ENCODE measurements at places on chromosomes 4 and X.

DNA sequence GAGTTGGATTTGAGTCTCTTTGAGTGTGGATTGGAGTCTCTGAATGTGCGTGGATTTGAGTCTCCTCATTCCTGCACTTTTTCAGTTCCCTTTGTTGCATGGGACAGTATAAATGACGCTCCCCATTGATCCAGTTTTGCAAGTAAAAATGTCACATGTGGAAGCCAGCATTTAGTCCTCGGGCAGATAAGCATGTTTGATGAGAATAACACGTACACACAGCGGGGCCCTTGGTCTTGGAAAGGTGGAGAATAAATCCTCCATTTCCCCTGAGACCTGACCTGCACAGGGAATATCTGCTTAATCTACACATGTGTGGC lies 8.1 kb downstream of the P2RY8 start:
- no peak for DNase-seq

- DNase-seq = peak; percentile 31
Measured at GRCh38 chrX:39854772-39855747, 242.7 kb downstream of the BCOR start.

GRCh38 chrX:21770631-21771321 lies 12.9 kb upstream of the SMPX start:
- no peak for DNase-seq

DNA sequence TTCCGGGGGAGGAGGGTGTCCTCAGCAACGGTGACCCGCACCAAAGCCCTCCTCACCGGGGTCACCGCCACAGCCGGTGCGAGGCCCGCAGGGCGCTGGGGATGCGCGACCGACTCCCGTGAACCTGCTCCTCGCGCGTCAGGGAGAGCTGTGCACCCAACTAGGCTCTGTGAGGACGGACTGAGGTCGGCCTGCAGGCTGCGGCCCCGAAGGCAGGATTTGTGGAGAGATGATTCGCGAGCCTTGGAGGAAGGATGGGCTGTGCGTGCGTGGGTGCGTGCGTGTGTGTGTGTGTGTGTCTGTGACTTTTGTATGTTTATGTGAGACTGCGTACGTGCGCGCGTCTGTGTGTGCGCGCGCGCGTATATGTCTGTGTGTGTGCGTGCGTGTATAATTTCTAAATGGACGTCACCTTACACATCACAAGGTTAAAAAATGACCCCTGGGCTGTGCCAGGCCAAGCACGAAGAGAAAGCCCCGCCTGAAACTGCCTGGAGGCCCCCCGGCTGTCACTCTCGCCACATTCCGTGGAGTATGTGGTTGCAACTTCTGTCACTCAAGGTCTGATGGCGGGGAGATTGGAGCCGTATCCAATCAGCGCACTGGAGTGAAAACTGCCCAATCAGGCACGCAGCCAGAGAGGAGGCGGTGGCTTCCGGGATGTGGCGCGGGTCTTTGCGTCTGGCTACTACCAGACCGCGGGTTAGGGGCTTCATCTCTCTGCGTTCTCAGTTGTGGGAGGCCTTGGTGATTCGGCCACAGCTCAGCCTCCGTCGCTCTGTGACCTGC lies at the start of gene ZNF141:
TSS of gene ZNF141 (plus strand) at position 672 of the 789 bp plus-strand sequence. CDS start 170 bp downstream, outside the sequence.
- DNase-seq = peak; percentile 93

GRCh38 chrX:134626434-134626833 lies 31.8 kb downstream of the PLAC1 start:
- DNase-seq = no peak

- DNase-seq = no peak
Measured at GRCh38 chr4:119135721-119136121, at the start of gene MYOZ2. Gene MYOZ2 (plus strand): TSS chr4:119135832. CDS start chr4:119136526, 694 bp downstream.

GRCh38 chr4:151553874-151554273 lies 144.9 kb downstream of the FHIP1A start:
- no peak for DNase-seq

DNA sequence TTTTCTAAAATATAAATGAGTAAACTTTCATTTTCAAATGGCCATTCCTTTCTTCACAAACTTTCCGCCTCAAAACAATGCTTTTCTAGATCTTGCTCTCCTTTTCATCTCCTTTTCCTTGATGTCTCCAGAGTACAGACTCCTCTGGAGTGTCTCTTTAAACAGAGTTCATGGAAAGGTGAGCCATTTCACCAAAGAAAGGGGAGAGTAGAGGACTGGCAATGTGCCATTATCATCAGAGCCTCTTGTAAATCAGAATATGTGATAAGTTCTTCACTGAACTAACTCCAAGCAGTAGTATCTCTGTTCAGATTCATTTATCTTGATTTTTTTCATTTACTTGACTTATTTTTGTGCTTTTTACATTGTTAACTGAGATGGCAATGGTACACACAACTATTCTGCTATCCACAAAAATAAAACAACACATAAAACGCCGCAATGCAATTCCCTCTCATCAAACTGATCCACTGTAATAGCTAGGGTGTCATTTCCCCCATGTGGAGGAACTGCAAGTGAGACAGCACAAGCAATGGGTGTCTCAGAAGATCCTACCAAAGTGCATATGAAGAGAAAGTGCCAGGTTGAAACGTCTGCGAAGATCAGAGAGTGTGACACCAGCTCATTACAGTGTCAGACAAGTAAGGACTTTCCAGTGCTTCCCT lies 125.4 kb downstream of the RASL11B start:
- DNase-seq = no peak

GRCh38 chrX:142686653-142687283 lies 339.0 kb upstream of the SPANXN4 start:
- DNase-seq = no peak

GRCh38 chr4:182862921-182863320 lies 54.3 kb downstream of the DCTD start:
- DNase-seq = no peak

- DNase-seq = no peak
Measured at GRCh38 chr4:41429280-41429669, 108.7 kb upstream of the LIMCH1 start.

- DNase-seq = no peak
Measured at GRCh38 chr4:138277133-138277532, 35.0 kb upstream of the SLC7A11 start.

- no peak for DNase-seq
Measured at GRCh38 chrX:71170660-71171059, 26.0 kb downstream of the NLGN3 start.

DNA sequence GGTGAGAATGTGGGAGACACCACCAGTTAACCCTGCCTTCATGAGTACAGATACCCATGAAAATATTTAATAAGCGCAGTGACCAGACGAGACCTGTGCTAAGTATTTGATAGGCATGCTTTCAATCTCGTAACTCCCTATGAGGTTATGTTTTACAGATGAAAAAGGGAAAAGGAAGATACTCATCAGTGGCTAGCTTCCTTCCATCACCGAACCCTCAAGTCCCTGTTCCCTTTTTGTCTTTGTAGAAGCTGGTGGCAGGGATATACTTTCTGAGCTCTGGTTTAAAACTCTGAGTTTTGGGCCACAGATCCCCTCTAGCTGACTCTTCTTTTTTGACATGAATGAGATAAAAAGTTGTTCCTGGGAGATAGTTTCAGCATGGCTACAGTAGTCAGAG lies 26.3 kb downstream of the AFF1 start:
- DNase-seq = no peak

DNA sequence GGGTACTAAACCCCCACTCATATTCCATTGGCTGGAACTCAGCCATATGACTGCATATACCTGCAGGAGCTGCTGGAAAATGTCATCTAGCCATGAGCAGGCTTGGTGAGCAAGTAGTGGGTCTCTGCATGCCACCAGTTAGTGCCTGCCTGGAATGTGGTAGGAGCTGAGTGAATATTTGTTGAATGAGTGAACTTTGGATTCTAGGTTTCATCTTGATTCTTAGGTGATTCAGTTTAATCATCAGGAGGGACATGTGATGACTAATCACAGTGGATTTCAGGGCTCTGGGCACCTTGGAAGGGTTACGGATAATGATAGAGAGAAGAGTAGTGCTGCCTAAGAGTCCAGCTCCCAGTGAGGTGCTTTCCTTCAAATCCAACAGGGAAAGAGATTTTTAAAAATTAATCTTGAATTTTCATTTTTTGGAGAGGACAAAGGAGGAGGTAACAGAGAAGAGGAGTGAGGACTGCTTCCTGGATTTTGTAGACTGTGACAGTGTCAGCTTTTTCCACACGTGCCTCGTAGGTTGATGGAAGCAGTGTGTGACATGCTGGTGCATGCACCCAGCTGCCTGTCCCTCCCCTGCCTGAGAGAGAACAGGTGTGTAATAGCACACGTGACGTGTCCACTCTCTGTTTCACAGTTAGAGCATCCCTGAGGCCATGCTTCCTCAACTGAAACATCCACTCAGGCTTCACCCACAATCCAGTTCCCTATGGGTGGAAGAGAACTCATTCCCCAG lies 30.4 kb downstream of the NHS start:
- DNase-seq = peak; percentile 44

DNA sequence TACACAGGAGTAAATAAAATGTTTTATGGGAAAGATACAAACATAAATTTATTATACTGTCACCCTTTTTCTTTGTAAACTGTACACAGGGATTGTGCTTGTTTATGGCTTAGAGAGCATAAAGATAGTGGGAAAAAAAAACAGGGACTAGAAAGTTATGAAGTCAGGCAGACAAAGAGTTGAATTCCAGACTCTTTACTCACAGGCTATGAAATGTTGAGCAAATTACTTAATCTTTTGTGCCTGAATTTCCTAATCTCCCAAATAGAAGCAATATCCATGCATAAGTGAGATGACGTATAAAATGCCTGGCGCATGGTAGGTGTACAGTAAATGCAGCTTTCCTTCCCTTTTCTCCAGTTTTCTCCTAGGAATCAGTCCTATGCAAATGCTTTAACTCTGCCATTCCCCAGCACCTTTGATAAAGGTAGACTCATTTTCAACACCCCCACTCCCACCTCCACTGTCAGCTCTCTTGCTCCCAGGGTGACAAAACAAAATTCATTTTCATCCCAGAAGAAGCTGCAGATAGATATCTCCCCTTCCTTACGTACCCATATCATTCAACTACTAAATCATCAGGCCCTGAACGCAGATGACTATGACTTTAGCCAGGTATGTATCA lies 44.5 kb upstream of the BTC start:
- DNase-seq = no peak

- no peak for DNase-seq
Measured at GRCh38 chr4:2484993-2485392, 16.1 kb downstream of the RNF4 start.

GRCh38 chrX:125293850-125294780 lies 25.6 kb upstream of the TEX13C start:
- no peak for DNase-seq

DNA sequence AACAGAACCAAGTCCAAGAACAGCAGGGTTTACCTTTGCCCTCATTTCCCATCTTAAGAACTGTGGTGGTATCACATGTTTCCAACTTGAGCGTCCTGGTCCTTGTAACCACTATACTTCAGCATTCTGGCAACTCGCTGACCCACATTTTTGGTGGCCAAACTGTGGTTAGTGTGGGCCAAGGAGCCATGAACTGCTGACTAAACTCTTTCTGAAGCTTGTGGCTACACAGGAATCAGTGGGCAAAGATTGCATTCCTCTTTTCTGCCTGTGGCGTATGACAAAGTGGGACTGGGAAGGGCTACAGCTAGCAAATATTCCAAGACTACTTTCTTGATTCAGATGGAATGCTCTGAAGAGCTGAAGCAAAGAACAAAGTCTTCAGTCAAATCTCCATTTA lies 106.3 kb upstream of the MID1 start:
- peak; percentile 11 for DNase-seq

DNA sequence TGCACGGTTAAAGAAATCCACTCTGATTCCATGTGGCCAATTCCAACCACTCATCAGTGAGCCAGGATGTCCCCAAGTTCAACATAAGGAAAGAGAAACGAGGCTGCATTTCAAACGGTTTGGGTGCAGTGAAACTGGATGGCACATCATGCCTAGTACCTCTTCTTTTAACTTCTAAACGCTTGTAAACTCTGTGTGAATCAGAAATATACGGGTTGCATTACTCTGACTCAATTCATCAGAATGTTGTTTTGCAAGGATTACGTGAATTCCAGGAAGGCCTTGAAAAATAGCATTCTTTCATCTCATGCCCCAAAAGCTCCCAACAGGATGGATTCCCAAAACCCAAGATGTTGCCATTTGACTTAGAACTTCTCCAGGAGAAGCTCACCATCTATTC lies 270.4 kb downstream of the LDB2 start:
- no peak for DNase-seq

- no peak for DNase-seq
Measured at GRCh38 chrX:100743009-100743607, 11.2 kb upstream of the SYTL4 start.

- DNase-seq = no peak
Measured at GRCh38 chr4:113733685-113734084, 27.9 kb downstream of the CAMK2D start.

GRCh38 chrX:54413753-54414152 lies 26.5 kb upstream of the TSR2 start:
- DNase-seq = peak; percentile 42

GRCh38 chr4:87911252-87911774 lies 64.2 kb upstream of the SPP1 start:
- DNase-seq = no peak

DNA sequence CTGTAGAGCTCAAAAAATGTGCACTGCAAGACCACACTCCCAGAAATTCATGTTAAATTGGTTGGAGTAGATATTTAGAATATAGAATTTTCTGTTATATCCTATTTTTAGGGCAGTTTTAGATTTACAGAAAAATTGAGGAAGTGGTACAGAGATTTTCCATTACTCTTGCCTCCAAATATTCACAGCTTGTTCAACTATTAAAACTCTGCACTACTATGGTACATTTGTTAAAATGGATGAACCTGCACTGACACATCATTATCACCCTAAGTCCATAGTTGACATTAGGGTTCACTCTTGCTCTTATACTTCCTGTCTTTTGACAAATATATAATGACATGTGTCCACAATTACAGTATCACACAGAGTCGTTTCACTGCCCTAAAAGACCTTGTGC lies 1724.5 kb downstream of the C4orf33 start:
- DNase-seq = no peak

DNA sequence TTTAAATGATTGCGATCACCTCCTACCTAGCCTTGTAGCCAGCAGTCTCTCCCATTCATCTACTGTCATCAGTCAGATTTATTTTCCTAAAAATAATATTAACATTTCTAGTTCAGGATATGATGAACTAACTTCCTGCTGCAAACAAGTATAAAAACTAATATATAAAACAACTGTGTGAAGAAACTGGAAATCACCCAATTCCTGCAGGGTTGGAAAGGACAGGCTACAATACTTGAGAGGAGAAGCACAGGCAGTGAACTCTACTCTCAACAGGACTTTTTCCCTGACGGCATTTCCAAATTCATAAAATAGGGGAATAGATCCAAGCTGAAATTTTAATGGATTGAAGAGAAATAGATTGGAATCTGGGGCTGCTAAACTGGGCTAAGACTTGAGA lies 14.2 kb upstream of the BBS12 start:
- DNase-seq = no peak
